Astrocyte of the hippocampus (primary cell): ENCODE measurements at places on chromosomes 16 and 17.

DNA sequence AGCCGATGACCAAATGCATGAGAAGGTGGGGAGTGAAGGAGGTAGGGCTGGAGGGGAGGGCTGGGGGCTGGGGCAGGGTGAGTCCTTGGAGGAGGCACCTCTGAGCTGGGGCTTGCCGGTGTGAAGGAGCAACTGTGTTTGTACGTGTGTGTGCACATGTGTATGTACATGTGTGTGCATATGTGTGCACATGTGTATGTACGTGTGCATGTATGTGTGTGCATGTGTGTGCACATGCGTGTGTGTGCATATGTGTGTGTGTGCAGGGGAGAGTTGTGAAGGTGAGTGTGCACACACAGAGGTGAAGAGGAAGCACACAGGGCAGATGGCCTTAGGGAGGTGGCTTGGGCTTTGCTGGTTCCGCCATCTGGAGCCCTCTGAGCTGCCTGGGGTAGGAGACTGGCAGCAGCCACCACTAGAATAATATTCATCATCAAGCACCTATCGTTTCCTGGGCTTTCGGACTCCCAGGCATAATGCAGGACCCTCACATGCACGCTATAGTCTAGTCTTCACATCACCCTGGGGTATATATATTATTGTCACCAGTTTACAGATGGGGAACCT lies 120.9 kb upstream of the CDC42EP4 start:
- DNase-seq: no peak

DNA sequence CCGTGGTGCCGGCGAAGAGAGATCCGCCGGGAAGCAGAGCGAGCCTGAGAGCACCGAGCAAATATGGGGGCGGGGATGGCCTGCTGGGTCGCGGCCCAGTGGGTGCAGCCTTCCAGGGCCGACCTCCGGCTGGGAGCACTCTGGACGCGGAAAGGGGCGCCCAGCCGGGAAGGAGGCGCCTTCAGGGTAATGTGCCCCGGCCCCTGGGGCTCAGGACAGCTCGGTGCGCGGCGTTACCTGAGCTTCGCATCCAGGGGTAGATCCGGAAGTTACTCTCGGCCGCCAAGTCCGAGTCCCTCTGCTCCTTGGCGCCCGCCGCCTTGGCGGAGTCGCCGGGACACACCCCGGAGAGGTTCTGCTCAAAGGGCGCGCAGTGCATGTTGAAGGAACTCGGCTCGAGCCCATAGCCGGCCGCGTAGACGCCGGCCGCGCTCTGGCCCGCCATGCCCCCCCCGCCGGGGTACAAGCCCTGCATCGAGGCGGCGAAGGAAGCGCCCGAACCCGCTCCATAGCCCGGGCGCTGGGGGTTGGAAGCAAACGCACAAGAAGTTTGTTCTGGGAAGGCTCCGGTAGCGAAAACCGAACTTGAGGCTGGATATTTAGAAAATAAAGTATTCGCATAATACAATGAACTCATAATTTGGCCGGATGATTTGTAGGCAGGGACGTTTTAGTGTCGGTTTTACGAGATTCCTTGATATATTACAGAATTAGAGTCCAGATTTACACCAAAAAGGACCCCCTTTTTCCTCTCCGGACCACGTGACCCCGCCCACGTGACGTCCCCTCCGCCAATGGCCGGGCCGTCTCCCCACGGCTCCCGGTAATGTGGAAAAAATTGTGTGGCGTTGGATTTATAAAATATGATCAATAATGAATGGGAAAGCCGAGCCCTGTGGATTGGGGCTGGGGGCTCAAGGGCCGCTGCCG lies at the start of gene HOXB7:
Gene HOXB7, minus strand, starts transcription at position 736 of the 930 bp plus-strand sequence. Its CDS starts 99 bp downstream, at position 637.
- no peak for DNase-seq

DNA sequence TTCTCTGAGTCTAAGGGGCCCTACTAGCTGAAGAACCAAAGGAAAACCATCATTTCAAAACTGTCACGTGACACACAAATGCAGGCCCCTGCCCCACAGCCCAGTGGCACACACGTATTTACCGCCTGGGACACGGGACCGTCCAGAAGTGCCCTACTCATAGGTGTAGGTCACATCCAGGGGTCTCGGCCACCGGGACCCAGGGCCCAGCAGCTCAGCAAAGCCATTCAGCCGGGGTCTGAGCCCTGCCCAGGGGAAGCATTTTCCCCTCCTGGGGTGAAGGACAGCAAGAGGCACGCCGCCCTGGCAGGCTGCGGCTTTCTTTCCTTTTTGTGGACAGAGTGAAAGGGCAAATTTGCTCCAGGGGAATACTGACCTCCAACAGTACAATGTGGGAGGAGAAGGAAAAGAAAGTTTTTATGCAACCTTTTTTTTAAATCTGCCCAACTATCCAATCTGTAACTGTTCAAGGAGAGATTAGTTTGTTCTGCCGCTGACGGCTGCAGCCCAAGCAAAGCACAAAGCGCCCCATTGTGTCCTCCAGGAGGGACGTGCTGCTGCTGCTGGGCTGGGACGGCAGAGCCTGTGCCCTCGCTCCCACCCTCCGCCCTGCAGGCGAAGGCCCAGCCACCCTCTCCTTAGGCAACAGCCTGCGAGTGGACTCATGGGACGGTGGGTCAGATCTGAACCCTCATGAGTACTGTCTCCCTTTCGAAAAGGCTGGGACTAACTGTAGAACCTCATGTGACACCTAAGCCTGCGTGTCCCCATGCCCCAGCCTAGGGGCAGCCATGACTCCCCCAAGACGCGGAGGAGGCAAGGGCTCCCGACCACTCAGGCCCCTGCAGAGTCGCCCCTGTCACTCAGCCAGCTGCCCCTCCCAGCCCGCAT lies 21.3 kb downstream of the SLC7A5 start:
- peak; percentile 46 for DNase-seq

- DNase-seq: no peak
Observed at GRCh38 chr17:65920996-65921395, 270.9 kb downstream of the CEP112 start.

GRCh38 chr16:66605177-66605978 lies 874 bp downstream of the CMTM3 start:
- peak; percentile 81 for DNase-seq

- peak; percentile 93 for DNase-seq
Observed at GRCh38 chr17:79991140-79991923, 44.3 kb downstream of the TBC1D16 start.

DNA sequence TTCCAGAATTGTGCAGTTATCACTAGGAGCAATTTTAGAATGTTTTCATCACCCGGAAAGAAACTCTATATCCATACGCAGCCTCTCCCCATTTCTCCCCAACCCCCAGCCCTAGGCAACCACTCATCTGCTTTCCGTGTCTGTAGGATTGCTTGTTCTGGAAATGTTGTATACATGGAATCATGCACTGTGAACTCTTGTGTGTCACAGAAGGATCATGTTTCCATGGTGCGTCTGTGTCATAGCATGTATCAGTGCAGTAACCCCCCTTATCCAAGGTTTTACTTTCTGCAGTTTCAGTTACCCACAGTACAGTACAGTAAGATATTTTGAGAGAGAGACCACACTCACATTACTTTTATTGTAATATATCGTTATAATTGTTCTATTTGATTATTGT lies 299.4 kb downstream of the CPPED1 start:
- DNase-seq: no peak

- no peak for DNase-seq
Observed at GRCh38 chr17:50871364-50871763, 5.2 kb upstream of the TOB1 start.

GRCh38 chr17:2571523-2572303 lies 21.7 kb upstream of the PAFAH1B1 start:
- no peak for DNase-seq

- peak; percentile 83 for DNase-seq
Observed at GRCh38 chr17:57553991-57554825, 190.9 kb downstream of the CCDC182 start.

DNA sequence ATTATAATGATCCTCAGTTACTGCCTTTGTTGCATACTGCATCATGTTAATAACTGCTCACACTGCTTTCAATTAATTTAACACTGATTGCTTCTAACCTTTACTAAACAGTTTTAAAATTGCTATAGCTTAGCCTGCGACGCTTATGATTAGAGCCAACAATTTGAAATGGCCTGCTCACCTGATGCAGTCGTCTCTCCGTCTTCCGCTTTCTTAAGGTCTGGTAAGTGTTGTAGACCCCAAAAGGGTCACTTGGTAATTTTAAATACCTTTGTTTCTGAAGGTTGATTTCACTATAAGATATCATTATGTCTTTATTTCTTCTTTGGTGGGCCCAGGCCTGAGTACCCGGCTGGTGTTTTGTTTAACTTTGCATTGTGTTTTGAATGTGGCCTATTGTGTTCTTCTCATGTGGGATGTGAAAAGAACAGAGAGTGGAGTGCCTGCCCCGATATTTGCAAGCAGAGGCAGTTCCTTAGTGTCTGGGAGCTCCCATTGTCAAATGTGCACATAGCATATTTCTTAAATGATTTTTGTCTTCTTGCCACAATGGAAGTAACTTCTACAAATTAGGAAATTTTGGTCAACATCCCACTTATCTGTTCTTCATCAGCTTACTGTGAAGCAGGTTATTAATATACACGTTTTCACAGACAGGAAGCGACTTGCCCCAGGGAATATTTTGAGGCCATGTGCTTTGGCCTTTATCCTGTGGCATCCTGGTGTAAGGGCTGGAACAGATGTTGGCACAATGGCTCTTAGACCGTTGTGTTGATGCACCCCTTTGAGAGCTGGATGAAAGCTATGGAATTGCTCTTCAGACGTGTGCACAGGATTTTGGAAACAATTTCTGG lies 2.9 kb downstream of the PHKB start:
- no peak for DNase-seq

GRCh38 chr17:70166615-70167014 lies 2.7 kb upstream of the KCNJ2 start:
- DNase-seq: no peak

- DNase-seq: no peak
Observed at GRCh38 chr17:45739786-45740185, 44.3 kb upstream of the CRHR1 start.

GRCh38 chr16:67296420-67296819 lies 17.1 kb downstream of the PLEKHG4 start:
- peak; percentile 85 for DNase-seq

DNA sequence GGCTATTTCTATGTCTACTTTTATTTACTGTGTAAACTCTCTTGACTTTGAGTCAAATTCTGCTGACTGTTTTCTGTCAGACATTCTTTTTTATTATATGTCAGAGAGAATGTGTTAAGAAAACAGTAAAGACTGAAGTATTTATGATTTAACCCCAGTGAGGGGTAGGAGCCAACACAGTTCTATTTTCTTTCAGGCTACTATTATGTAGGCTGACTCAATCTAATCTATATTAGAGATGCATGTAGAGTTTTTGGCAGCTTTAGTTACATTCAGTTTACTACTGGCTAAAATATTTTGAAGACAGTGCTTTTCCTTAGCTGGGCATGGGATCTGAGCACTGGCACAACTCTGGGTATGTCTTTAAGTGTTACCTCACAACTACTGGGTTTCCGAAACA lies 1108.0 kb downstream of the CDH11 start:
- no peak for DNase-seq

DNA sequence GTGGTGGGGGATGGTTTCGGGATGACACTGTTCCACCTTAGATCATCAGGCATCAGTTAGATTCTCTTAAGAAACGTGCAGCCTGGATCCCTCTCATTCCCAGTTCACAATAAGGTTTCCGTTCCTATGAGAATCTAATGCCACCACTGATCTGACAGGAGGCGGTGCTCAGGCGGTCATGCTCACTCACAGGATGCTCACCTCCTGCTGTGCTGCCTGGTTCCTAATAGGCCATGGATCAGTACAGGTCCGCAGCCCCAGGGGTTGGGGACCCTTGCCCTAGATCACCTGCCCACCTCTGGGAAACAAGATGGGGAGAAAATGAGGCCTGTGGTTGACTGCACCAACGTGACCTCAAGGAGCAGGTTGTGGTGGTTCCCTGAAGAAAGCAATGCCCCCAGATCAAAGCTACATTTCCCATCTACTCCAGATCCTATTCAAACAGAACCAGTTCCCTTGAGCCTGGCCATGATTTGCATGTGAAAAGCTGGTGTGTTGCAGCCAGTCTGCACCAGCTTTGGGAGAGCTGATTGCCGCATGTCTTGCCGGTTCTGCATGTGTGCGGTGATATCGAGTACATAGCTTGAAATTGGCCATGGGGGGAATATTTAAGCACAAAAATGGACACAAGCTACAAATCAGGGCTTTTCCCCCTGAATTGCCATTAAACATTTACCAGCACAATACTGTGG lies 183.2 kb upstream of the HSBP1 start:
- DNase-seq: no peak

DNA sequence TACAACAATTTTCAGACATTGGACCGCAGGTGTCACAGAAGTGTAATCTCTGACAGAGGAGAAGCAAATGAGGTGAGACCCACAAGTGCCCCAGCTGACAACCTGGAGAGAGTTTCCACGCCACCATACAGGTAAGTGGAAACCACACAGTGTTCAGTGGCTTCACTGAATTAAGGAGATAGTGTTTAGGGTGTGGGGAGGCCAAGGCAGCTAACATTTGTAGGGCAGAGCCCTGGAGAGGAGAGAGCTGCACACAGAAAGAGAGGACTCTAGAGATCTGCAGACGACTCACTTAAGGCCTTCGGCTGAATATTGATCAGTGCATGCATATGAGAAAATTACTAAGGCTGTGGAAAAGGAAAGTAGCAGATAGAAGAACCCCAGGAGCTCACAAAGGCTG lies 228.9 kb upstream of the TNRC6C start:
- no peak for DNase-seq

- DNase-seq: no peak
Observed at GRCh38 chr17:64255764-64256163, 7.3 kb downstream of the TEX2 start.

- DNase-seq: no peak
Observed at GRCh38 chr16:27073733-27074132, 7.0 kb downstream of the C16orf82 start.

GRCh38 chr16:70396246-70396904 lies 42.5 kb downstream of the ST3GAL2 start:
- DNase-seq: no peak

DNA sequence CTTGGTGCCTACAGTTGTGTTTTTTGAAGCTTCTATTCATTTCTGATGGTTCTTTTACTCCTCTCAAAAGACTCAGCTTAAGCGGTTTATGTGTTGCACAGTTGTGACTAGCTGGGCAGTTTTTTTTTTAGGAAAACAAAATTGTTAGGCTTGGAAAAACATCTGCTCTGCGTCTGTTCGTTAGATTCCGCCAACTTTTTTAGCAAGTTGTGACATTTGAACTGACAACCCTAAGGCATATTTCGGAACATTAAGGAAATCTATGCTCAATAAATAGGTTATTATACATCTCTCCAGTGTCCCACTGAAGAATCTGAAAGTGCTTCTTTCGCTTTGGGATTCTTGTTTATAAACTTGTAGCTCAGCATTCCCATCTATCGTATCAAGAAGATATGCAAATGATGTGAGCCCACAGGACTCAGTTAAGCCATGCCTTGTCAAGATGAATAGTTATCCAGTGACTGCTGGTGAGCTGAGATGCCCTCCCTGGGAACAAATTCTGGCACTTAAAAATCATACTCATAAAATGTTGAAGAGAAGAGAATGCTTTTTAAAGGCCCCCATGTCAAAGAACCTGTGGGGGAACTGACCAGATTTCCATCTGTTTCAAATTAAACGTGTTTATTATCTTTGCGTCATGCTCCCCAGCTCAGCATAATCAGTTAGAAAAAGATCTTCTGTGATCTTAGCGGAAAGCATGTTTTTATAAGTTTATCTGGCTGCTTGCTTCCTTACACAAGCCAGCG lies 109.0 kb upstream of the FAM20A start:
- DNase-seq: no peak
